ENCODE measurements at places on chromosomes 11 and 22.

GRCh38 chr11:19729141-19729540 lies 16.5 kb downstream of the NAV2 start:
- no peak for DNase-seq

DNA sequence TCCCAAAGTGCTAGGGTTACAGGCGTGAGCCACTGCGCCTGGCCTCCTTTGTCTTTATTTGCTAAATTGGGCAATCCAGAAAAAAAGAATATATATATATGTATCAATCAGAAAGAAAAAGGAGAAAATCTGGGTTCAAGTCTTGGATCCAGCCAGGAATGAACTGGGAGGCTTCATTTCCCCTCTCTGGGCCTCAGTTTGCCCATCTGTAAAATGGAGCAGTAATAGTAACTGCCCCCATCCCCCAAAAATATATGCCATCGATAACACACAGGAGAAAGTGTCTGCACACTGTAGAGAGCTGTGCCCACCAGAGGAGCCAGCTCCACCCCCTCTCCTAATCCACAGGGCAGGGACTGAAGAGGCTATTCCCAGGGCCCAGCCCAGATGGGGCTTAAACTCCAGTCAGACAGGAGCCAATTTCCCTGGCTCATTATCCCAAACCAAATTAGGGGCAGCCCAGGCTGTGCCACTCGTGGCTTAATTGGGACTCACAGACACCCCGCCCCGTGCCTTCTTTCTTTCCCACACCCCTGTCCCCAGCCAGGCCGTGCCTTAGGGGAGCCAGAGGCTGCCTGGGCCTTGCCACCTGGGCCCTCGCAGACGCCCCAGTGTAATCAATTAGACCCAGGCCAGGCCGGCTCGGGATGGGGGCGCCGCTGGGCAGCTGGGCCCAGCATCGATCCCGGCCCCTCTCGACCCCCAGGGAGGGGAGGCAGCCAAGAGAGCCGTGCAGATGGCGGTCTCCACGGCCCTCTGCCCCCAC lies 171.5 kb downstream of the MN1 start:
- DNase-seq, result no peak

GRCh38 chr11:76823481-76824028 lies 37.2 kb upstream of the ACER3 start:
- no peak for DNase-seq

DNA sequence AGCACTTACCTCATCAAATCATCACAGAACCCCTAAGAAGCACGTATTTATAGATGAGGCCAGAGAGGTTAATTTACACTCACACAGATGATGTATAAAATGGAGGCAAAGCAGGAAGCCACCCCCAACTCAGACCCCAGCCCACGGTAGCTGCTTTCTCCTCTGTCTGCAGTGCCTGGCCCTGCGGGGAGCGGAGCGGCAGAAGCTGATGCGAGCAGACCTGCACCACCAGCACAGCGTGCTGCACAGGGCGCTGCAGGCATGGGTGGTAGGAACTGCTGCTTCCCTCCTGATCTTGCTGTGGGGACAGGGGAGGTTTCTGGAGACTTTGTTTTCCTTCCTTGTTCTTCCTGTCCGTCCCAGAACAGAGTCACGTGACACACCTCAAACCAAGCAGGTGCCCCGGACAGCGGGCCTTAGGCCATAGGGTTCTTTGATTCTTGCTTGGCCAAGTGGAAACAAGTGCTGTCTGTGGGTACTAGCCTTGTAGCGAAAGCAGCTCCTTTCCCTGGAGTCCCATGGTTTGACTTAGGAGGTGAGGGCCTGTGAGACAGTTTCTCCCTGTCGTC lies 57.8 kb downstream of the PISD start:
- no peak for DNase-seq

DNA sequence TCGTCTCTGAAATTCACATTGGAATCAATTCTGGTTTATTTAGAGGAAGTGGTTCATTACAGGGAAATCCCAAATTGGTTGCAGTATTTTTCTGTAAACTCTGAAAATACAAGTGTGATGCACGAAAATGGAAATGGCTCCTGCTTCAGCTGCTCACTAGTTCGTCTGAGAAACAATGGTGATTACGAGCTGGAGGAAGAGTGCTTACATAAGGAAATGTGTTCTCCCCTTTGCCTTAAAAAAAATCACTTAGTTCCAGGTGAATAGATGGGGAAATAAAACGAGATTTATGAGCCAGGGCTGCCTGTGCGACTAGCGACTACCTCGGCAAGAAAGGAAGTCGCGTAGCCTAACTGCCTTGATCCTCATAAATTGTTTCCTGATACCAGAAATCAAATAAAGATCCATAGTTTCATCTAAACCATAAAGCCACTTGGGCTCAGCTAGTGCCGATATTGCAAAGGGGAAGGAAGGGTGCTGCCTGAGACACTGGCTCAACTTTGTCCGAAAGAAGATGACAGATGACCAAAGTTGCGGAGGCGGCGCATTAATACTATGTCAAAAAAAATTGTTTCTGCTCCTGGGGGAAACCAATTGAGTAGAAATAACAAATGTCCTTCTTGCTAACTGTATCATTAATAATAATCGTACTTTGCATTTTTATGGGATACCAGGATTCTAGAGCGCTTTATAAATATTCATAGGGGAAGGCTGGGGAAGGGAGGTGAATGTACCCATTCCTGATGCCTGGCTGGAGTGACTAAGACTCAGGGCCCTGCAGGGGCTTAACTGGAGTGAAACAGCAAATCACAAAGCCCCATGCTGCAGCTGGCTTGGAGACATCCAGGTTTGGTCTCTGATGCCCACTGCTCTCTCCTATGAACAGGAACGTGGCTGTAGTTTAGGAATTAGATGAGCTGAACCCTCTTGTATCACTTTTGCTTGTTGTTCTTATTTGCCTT lies 185.7 kb downstream of the BLID start:
- no peak for DNase-seq

DNA sequence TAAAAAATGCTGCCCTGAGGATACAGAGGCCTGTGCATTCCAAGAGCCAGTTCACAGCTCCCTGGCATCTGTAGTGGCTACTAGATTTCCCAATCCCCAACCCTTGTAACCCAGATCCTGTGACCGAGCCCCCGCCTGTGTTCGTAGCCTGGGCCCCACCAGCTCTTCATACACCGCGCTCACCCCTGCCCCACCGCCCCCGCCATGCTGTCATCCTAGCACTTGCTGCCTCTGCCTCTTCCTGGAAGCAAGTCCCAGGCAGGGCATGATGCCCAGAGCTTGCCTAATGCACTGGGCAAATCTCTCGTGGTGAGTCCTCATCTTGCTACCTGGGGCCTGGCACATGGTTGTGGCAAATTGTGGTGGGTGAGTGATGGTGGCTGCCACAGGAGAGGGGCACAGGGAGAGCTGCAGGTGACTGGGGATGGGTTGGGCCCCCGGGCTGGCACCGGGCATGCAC lies 7.1 kb downstream of the MGAT3 start:
- no peak for DNase-seq

DNA sequence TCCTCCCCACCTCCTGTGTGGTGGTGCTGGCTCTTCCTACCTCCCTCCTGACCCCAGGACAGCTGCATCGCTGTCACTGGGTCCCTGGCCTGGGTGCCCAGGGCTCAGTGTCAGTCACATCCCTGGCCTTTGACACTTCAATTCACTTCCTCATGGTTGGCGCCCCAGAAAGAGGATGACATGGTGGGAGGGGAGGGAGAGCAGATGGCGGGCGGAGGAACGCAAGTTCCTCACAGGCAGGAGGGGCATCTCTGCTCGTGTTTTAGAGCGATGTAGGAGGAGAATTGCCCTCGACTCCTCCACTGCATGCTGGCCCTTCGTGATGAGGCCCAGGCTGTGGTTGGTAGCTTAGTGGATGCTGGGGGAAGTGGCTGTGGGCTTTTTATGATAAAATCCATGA lies 35.1 kb upstream of the KRTAP5-7 start:
- no peak for DNase-seq

DNA sequence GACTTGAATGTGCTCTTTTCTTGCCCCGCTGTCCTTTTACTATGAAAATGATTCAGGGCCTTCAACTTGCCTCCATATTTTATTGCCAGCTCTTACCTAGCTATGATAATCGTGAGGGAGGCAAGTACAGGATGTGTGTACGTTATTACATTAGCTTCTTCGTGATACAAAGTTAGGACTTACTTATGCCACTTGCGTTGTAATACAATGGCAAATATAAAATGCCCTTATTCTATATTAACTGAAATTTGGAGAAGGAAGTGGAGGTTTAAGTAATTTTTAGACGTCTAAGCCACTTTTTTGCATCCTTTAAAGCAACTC lies 10.8 kb upstream of the CCT8L2 start:
- no peak for DNase-seq

GRCh38 chr11:64934682-64935358 lies 873 bp downstream of the GPHA2 start:
- no peak for DNase-seq

DNA sequence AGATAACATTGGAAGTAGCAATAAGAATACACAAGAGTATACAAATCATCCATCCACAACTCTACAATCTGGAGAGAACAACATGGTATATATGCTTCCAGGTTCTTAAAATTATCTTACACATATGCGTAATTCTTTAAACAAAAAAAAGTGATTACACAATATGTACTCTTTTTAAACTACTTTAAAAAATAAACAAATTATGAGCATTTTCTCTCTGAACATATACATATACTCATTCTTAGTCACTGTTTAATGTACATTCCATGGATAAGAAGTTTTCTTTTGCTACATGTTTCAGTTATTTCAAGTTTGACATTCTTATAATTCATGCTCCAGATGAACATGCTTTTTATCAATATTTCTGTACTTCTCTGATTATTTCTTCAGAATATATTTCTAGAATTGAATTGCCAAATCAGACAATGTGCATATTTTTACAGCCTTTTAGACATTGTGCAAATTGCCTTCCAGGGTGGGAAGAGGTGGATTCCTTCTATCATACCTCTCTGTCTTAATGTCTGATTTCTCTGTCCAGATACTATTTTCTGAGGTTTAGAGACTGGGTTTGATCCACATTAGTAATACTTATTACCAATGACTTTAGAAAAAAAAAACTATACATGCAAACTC lies 551.6 kb downstream of the METTL15 start:
- no peak for DNase-seq

DNA sequence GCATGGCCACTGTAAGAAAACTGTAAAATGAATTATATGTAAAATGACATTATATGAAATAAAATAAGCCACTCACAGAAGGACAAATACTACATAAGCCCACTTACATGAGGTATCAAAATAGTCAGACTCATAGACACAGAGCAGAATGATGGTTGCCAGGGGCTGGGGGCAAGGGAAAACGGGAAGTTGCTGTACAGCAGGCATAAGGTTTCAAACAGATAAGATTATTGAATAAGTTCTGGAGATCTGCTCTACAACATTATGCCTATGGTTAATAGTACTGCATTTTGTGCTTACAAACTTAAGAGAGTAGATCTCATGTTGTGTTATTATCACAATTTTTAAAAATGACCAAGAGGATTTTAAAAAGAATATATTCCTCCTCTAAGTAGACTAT lies 32.7 kb upstream of the HEPHL1 start:
- DNase-seq, result no peak

GRCh38 chr22:17797721-17798559 lies 23.7 kb upstream of the BID start:
- DNase-seq, result no peak

DNA sequence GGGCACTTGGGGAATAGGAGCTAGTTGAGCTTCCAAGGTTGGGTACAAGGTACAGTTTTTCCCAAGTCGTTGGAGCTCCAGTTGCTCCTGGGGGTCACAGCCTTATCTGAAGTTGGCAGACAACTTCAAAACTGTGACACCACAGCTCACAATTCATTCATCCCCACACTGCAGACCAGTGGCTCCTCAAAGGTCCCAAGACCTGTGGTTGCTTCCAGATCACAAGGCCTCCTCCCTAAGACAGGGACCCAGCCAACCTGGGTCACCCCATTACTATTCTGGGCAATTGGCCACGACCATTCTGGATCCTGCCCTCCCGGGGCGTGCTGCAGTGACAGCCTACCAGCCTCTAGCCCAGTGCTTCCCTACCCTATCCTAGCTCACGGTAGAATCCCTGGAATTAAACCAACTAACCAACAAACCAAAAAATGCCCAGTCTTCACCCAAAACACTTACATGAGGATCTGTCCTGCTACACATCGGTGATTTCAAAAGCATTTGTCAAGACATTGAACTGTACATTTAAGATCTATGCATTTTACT lies 862 bp upstream of the PDXP start:
- DNase-seq, result no peak

GRCh38 chr11:119626197-119626841 lies 102.7 kb downstream of the NECTIN1 start:
- no peak for DNase-seq

GRCh38 chr11:22342211-22343031 lies 4.2 kb downstream of the SLC17A6 start:
- DNase-seq, result no peak

DNA sequence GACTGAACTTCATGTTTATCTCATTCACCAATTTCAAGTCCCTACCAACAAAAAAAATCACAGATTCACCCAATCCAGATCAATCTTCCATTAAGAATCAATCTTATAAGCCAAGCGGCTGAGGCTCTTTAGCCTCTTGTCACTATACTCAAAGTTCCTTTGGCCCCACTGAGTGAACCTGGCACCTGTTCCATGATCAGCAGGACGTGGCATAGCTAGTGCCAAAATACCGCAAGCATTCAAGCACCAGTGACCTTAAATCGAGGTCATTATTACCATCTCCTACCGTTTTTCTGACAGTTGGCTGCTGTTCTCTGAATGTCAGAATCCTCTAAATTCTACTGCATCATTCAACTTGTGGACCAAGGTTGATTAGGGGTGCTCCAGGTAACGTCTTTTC lies 141.2 kb downstream of the CADM1 start:
- no peak for DNase-seq

DNA sequence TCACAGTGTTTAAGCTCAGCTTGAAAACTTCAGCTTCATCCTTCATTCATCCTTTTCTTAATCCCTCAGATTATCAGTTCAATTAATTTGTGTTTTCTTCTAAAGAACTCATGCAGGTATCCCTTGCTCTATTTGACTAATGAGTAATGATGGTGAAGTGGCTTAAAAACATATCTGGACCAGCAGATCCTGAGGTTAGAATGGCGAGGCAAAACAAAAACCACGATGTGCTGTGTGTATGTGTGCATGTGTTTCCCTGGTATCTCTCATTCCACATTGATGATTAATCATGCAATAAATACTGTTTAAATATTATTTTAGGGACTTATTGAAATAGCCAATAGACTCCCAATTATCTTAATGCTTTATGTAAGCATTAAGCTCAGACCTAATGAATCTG lies 437.0 kb downstream of the DYNC2H1 start:
- no peak for DNase-seq

DNA sequence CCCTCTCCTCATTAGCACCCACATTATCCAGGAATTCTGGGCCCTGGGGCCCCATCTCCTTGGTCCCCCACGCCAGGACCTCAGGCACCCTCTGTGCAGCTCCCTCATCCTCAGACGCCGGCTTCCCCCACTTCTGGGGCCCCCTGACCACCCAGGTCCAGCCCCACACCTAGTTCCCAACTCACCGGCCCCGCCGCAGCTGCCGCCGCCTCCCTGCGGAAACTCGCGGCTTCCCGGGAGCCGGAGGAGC lies at the start of gene PCSK7:
Gene PCSK7 (minus strand): TSS at position 232 of the 250 bp plus-strand sequence. CDS start 2,229 bp downstream, outside the sequence.
- no peak for DNase-seq

DNA sequence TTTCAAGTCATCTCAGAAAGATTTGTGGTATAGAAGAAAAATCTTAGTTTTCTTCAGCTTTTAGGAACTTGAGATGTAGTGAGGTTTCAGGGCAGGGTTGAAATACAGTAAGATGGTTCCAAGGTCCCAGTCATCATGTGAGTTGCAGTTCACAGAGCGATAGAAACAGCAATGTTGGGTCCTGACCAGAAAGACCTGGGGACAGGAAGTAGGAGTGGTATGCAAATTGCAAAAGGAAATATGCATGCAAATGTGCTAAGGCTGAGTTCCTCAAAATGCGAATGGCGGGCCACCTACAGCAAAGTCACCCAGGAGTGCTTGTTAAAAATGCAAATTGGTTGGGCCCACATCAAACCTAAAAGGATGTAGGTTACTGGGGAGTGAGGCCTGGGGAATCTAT lies 1032.7 kb upstream of the TENM4 start:
- DNase-seq, result no peak
